ENCODE measurements at places on chromosomes 1 and 21.
A peak's percentile ranks its signal among the peaks of the same experiment; 100 is the strongest.

- DNase-seq, result no peak
These were observed 82.8 kb upstream of the C1orf87 start for GRCh38 chr1:60156371-60156770.

GRCh38 chr21:39073717-39074116, 109.5 kb downstream of the PSMG1 start:
- no peak for DNase-seq

GRCh38 chr1:112549590-112549989, 40.8 kb downstream of the WNT2B start:
- no peak for DNase-seq

DNA sequence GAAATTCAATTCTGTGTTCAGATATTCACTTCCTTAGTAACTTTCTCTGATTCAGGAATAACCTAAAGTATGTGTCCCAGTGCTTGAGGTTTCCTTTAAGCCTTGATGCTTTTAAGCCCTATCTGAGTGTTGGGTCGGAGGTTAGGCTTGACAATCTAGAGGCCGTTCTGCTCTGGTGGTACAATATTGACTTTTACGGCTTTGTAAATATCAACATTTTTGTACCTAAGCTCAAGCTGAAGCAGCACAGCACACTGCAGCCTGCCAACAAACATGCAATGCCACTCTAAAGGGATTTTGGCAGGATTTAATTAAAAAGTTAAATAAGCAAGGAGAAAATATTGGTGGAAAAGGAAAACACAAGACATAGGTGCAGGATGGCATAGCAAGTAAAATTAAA, 279.2 kb downstream of the NEGR1 start:
- DNase-seq, result no peak

DNA sequence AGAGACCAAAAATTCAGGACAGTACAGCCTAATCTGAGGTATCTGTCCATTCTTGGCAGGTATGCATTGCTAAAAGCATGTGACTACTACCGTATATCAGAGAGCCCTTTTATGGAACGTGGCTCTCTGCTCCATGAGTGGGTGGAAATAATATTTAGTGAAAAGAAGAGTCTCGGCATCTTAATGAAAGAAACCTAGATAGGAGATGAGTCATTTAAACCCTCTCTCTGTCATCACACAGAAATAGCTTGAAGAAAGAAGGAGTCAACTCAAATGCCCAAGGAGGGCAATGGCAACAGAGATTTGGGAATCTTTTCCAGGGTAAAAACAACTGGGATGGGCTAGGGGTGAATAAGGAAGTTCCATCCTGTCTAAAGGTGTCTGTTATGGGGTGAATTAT, 528.2 kb downstream of the SMYD3 start:
- DNase-seq, result no peak

GRCh38 chr1:40155910-40156309, 5.3 kb upstream of the RLF start:
- DNase-seq, result no peak

DNA sequence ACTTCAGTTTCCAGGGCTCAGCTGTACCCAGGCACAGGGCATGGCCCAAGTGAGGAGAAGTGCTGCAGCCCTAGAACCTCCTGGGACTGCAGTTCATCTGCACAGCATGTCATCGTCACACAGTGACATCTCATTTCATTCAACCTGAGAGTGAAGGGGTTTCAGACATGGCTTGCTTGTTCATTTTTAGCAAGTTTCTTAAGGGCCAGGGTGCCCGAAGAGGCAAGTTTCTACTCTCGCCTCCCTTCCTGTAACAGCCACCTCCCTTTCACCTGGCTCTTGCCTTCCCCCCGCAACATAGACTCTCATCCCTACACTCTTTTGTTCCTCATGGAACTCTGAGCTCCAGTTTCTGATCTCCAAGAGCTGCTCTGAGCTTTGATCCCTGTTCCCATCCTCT, 108.1 kb downstream of the C1orf21 start:
- DNase-seq, result no peak

- DNase-seq, result no peak
These were observed 5.9 kb upstream of the SIPA1L2 start for GRCh38 chr1:232635778-232636356.

- no peak for DNase-seq
These were observed 37.3 kb downstream of the ATF3 start for GRCh38 chr1:212645546-212646543.

DNA sequence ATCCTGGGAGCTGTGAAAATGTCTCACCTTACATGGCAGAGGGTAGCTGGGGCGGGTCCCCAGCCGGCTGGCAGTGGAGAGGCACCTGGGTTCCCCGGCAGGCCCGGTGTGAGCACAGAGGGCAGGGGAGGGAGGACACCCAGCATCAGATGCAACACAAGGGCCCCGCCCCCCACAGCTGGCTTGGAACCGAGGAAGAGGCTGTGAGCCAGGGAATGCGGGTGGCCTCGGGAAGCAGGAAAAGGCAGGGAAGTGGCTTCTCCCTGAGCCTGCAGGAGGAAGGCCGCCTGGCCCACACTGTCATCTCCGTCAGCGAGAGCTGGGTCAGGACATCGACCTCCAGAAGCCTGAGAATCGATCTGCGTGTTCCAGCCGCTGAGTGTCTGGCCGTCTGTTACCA, 87.3 kb downstream of the SIK1 start:
- DNase-seq, result no peak

DNA sequence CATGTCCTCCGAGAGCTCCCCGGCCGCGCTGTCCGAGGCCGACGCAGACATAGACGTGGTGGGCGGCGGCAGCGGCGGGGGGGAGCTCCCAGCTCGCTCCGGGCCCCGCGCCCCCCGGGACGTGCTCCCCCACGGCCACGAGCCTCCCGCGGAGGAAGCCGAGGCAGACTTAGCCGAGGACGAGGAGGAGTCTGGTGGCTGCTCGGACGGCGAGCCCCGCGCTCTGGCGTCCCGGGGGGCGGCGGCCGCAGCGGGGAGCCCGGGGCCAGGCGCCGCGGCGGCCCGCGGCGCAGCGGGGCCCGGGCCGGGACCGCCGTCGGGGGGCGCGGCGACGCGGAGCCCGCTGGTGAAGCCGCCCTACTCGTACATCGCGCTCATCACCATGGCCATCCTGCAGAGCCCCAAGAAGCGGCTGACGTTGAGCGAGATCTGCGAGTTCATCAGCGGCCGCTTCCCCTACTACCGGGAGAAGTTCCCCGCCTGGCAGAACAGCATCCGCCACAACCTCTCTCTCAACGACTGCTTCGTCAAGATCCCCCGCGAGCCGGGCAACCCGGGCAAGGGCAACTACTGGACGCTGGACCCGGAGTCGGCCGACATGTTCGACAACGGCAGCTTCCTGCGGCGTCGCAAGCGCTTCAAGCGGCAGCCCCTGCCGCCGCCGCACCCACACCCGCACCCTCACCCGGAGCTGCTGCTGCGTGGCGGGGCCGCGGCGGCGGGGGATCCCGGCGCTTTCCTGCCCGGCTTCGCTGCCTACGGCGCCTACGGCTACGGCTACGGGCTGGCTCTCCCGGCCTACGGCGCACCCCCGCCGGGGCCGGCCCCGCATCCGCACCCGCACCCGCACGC, 547 bp downstream of the FOXD2 start:
- DNase-seq, result peak; percentile 35

DNA sequence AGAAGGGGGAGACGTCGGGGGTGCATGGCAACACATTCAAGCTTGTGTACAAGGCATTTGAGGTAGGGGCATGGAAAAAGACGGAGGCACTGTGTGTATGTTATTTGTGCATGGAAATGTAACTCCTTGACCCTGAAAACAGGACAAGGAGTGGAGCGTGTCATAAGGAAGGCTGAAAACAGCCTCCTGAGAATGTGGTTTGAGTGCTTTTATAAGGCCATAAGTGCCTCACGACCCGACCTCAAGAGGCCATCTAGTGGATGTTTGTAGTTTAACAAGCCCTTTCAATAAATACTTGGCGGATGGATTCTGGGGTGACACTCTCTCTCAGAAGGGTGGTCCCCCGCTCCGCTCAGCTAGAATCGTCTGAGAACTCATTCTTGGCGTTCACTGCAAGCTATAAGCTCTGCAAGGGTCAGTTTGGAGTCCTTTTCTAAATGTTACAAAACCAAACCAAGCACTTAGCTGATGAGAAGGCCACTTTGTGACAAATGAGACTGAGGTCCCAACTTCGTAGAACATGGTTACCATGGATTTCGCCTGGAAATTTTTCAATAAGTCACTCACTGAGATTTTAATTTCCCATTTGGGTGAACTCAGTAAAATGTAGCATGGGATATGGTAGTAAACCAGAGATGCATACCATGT, 38.8 kb upstream of the CLCA4 start:
- peak; percentile 12 for DNase-seq

- peak; percentile 51 for DNase-seq
These were observed 579 bp upstream of the TENT5C start for GRCh38 chr1:117605164-117605773.

DNA sequence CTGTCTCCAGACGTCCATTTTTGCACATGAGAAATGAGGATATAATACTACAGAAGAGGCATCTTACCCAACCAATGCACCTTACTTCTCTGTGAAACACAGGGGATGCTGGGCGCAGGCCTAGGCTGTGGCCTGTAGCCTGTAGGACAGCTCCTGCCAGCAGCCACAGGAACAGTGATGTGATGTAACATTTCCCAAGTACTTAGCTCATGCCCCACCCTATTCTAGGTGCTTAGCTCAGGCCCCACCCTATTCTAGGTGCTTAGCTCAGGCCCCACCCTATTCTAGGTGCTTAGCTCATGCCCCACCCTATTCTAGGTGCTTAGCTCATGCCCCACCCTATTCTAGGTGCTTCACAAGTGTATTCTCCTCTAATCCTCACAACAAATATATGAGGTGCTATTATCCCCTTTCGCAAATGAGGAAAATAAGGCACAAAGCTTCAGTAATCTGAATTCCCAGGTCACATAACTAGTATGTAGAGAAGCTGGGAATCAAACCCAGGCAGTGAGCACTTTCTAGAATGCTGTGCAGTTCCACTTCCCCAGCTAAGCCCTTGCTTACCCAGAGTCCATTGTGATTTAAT, 4.6 kb upstream of the NAXE start:
- no peak for DNase-seq

DNA sequence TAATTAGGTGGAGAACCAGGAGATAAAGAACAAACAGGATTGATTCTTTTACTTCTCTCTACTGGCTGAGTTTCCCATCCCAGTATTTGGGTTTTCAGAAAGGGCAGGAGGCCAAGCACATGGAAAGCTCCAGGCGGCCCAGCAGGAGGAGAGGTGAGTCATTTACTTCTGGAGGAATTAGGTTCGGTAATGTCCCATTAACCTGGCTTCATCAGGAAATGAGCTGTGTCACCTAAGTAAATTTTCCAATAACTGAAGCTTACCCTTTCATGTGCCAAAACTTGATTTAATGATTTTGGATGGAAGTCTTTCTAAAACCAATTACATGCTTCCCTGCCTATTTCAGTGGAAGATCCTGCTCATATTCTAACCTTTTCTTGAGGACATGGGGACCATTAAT, 257.6 kb upstream of the USP24 start:
- no peak for DNase-seq

DNA sequence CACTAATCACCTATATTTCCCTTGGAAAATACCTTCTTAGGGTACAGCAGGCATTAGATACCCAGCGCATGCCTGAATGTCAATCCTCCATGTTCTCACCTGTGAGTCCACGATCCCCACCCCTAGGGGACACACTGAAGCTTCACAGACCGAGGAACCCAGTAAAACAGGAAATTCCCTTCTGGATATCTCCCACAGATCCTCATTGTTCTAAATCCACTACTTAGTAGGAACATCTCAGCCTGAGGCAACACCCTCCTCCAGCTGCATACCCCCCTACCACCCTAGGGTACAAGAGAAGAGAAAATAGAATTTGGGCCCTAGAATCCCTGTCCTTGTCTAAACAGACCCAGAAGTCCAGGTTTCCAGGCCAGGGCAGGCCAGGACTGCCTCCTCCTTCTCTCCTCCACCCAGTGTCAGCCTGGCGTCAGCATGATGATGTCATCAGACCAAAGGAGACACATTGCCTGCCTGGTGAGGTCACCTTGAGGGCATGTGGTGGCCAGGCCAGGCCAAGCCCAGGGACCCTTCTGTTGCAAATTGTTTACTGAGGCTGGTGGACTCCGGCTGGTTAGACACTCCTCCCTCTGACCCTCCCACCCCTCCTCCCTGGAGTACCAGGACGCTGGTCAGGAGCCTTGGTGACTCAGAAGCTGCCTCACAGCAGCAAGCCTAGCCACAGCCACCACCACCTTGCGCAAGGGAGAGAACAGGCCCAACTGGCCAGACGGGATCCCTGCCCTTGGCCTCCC, 6.2 kb downstream of the NECTIN4 start:
- DNase-seq, result peak; percentile 23

DNA sequence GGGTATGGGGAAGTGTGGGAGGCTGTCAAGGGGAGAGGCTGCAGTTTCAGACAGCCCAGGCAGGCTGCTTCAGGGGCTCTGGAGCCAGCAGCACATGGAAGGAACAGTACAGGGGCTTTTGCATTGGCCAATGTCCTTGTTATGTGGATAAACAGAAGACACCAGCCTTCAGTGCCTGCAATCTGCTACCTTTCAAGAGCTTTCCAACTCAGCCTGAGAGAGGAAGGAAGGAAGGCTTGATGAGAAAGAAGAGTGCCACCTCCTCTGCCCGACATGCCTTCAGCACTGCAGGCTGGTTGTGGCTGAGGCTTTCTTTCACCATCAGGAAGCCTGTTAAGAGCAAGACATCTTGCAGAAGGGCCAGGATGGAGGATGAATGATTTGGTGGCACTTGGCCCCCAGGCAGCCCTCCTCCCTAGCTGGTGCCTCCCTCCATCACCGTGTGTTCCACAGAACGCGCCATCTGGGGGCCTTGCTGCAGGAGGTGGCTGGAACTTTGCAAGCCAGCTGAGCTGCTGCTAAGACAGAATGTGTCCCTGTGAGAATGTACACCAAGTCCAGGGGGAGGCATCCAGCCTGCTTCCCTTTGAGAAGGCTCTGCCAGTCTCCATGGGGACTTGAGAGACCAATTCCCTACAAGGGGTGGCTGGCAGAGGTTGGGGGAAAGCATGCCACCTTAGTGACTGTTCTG, 372.4 kb upstream of the PROX1 start:
- no peak for DNase-seq

DNA sequence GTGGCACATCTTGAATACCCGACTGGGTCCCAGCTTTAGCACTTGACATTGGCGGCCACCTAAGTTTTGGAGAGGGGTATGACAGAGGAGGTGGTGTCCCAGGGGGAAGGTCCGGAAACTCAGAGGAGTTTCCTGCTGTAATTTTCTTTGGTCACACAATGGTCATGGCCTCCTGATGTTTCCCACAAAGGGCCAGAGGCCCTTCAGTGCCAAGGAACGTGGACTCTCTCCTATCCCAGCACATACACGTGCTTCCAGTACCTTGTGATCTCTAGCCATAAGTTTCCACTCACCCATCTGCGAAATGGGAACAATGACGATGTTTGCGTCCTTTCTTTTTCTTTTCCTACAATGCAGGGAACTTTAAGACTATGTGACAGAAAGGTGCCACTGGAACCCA, 13.2 kb downstream of the CAPN2 start:
- DNase-seq, result no peak

GRCh38 chr1:6148497-6149241, 31.5 kb downstream of the CHD5 start:
- peak; percentile 89 for DNase-seq

All from nephron progenitor cell (in vitro differentiated cells).